ENCODE measurements at places on chromosomes 1 and 21.

DNA sequence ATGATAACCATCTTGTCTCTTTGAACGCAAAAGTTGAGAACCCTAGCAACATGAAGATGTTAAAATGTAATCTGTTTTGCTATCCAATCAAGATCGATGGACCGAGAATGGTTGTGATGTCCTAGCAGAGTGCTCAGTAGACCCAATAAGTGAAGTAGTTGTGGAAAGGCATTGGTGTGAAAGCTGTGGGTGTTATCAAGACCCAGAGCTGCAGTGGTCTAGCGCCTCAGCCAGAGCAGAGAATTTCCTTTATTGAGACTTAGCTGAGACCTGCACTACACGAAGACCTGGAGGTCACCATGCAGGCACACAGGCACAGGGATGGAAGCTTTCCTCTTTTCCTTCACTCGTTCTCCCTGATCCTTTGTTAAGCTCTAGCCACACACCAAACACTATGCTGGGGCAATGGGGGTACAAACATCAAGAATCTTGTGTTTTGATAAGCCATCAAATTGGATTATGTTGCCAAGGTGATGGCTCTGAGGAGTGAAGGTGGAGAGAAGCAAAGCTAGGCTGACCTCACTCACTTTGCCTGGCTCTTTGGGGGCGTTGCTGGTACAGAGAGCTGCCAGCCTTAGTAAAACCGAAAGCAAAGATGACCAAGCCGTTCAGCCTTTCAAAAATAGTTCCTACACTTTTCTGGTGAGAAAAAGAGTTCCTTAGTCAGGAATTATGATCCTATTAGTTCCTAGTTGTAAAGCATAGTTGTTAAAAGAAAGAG lies 24.1 kb downstream of the METTL13 start:
- DNase-seq = no peak

DNA sequence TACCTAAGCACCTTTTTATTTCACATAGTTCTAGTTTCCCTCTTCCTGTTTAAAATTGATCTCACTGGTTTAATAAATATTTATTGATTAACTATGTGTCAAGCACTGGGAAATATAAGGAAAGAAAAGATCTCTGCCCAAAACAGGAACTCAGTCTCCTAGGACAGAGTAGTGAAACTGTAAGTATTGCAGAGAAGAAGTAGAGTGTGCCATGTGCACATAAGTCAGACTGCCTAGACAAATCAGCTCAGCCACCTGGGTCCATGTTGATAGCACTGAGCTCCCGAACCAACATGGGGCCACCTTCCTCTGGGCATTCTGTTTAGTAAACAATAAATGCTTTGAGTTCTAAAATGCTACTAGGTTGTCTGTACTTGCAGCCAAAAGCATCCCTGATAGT lies 9.8 kb upstream of the SSX2IP start:
- no peak for DNase-seq

GRCh38 chr1:172203135-172203823 lies 217.2 kb upstream of the C1orf105 start:
- peak; percentile 10 for DNase-seq

DNA sequence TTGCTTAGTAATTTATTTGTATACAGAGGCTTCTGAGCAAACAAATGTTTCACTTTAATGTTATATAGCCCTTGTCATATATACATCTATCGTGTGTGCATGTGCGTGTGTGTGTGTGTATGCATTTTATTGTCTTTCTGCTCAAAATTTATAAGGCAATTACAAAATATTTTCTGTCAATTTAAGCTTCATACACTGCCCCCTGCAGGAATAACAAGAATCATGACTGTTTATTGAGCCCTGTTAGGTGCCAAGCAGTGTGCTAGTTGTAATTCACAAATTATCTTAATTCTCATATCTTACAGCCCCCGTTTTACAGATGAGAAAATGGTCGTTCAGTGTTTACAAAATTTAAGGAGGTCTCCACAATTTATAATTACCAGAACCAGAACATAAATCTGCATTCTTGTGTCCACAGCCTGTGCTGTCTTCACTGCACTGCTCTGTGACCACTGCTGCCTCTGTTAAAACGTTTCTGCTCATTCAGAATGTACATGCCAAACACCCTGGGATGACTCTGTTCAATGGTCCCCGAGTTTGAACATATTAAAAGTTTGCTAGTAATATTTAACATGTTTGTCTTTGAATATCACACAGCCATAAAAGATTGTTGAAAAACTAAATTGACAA lies 181.3 kb downstream of the ATP6V1G3 start:
- DNase-seq = no peak

DNA sequence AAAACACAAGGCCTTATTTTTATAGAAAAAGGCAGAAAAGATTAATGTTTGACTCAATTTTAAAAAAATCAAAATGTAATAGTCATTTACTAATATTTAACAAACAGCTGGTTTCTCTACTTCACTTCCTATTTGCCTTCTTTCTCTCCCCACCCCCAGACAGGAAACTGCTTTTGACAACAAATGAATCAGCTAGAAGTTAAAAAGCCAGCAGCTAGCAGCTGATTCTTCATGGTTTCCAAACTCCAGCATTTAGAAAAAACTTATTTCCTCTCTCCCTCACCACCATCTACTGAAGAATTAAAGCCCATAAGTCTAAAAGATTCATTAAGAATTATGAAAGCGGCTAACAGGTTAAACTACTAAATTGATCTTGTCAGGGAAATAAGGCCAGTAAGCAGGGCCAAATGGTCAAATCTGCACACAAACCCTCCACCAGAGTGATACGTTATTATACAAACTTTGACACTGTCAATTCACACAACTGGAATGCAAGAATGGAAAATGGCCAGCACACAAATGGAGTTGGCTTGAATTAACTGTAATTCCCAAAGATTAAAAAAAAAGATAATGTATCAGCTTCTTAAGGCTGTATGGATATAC lies 4.0 kb downstream of the WDR26 start:
- no peak for DNase-seq

GRCh38 chr1:227729144-227729880 lies 5.8 kb downstream of the JMJD4 start:
- DNase-seq = no peak

- DNase-seq = peak; percentile 3
Observed at GRCh38 chr1:52659851-52660596, 27.1 kb downstream of the SHISAL2A start.

DNA sequence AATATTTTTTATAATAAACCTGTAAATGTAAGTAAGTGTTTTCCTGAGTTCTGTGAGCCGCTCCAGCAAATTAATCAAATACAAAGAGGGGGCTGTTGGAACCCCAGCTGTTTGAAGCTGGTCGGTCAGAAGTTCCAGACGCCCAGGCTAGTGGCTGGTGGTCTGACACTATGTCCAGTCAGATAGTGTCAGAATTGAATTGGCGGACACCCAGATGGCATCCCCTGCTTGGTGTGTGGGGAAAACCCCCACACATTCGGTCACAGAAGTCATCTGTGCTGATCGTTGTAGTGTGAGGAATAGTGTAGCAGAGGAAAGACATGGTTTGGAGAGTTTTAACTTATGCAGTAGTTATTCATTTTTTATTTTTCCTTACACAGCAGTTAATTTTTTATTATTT lies 32.4 kb downstream of the TBCE start:
- no peak for DNase-seq

- DNase-seq = no peak
Observed at GRCh38 chr1:14135070-14135469, 435.1 kb downstream of the PRDM2 start.

GRCh38 chr21:45517249-45518065 lies 24.8 kb downstream of the SLC19A1 start:
- DNase-seq = no peak

- DNase-seq = no peak
Observed at GRCh38 chr1:23091545-23091944, 72.3 kb downstream of the KDM1A start.
